ENCODE measurements at places on chromosomes 13 and 19. TPM values are rescaled to one million over a fixed set of nuclear protein-coding genes. Genes with fewer than 3 reads are reported as not detected.
A peak's percentile ranks its signal among the peaks of the same experiment; 100 is the strongest.

GRCh38 chr13:97471711-97472110 lies 37.7 kb downstream of the RAP2A start:
- H3K27me3 ChIP-seq: no peaks in the 10 kb centered on the region
- DNase-seq: no peak
- H3K4me3 ChIP-seq: no peak overlapping the region
- H3K36me3 ChIP-seq: no peaks in the 10 kb centered on the region
- no peaks in the 10 kb centered on the region for H3K4me1 ChIP-seq
- H3K27ac ChIP-seq: no peak overlapping the region

GRCh38 chr13:23673354-23673753 lies 103.1 kb downstream of the TNFRSF19 start:
- no peaks in the 10 kb centered on the region for H3K36me3 ChIP-seq
- H3K27ac ChIP-seq: peak overlapping the region; percentile 61
- peaks cover 22% of the 10 kb centered on the region for H3K4me1 ChIP-seq
- H3K27me3 ChIP-seq: no peaks in the 10 kb centered on the region

DNA sequence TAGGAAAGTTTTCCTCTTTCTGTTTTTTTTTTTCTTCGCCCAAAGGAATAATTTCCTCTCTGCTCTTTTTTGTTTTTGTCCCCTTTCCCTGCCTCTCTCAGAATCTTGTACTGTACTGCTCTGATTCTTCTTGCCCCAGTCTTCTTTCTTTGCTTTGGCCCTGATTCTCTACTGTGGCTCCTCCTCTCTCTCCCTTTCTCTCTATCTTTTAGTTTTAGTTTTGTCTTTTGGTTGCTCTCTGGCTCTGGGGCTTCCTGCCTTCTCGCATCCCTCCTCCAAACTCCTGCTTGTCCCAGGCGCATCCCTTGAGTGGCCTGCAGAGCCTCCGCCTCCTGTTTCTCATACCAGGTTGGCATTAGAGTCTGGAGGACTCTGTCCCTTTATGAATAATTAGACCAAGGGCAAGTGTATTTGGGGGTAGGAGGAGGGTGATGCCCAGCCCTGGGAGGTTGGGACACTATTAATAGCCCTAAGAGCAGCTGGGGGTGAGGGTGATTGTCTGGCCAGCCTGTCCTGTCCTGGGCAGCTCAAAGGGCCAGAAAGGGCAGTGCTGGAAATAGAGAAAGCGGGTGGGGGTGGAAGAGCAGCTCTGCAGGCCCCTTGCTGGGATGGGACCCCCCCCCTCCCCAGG lies 39.1 kb downstream of the LYL1 start:
- H3K4me1 ChIP-seq: peaks cover 100% of the 10 kb centered on the region
- no peak overlapping the region for H3K4me3 ChIP-seq
- peak overlapping the region; percentile 72 for H3K27ac ChIP-seq
- H3K27me3 ChIP-seq: no peaks in the 10 kb centered on the region

The ZNF506 gene
- 24.0 TPM for total RNA-seq

GRCh38 chr13:111139873-111140561 lies 24.9 kb downstream of the ARHGEF7 start:
- H3K4me1 ChIP-seq: peaks cover 6% of the 10 kb centered on the region
- no peaks in the 10 kb centered on the region for H3K27me3 ChIP-seq
- H3K36me3 ChIP-seq: no peaks in the 10 kb centered on the region
- H3K4me3 ChIP-seq: no peak overlapping the region

- no peak overlapping the region for H3K4me3 ChIP-seq
- H3K27me3 ChIP-seq: no peaks in the 10 kb centered on the region
- H3K27ac ChIP-seq: no peak overlapping the region
- H3K36me3 ChIP-seq: no peaks in the 10 kb centered on the region
Measured at GRCh38 chr13:22081430-22081829, 410.6 kb downstream of the FGF9 start.

DNA sequence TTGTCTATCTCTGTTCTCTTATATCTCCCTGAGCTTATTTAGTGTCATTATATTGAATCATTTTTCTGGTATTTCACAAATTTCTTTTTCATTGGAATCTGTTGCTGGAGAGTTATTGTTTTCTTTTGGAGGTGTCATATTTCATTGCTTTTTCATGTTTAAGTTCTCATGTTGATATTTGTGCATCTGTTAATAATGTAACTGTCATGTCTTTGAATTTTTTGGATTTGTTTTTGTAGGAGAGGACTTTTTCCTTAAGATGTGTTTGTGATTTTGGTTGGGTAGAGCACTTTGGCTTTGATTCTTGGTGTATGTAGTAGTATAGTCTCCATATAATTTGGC lies 64.0 kb downstream of the DNAJC3 start:
- no peak overlapping the region for H3K27ac ChIP-seq
- H3K36me3 ChIP-seq: no peaks in the 10 kb centered on the region
- DNase-seq: no peak
- no peaks in the 10 kb centered on the region for H3K27me3 ChIP-seq
- H3K4me3 ChIP-seq: no peak overlapping the region

GRCh38 chr19:46617601-46618000 lies 7.3 kb downstream of the PTGIR start:
- peaks cover 14% of the 10 kb centered on the region for H3K27me3 ChIP-seq
- no peaks in the 10 kb centered on the region for H3K36me3 ChIP-seq
- H3K4me1 ChIP-seq: peaks cover 30% of the 10 kb centered on the region
- no peak overlapping the region for H3K4me3 ChIP-seq
- no peak for DNase-seq

GRCh38 chr19:49857061-49857837 lies 6.3 kb downstream of the PTOV1 start:
- H3K4me1 ChIP-seq: peaks cover 8% of the 10 kb centered on the region
- H3K36me3 ChIP-seq: peaks cover 82% of the 10 kb centered on the region
- H3K4me3 ChIP-seq: no peak overlapping the region
- H3K27me3 ChIP-seq: no peaks in the 10 kb centered on the region

DNA sequence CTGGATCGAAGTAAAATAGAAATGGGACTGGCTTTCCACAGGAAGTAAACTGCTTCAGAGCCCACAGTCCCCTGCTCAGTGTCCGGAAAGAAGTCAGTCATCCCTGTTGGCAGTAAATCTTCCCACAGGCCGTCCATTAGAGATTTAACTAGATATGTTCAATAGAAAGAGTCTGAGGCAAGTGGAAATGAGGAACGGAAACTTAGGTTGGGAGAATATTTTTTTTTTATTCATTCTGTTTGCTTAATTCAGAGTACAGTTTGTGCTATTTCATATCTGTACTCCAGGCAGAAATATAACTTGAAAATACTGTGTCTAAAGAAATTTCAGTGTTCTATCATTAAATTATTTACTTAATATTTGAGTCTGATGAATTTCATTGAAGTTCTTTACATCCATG lies 22.7 kb downstream of the SLC25A15 start:
- no peaks in the 10 kb centered on the region for H3K27me3 ChIP-seq
- no peak overlapping the region for H3K27ac ChIP-seq
- H3K36me3 ChIP-seq: peaks cover 3% of the 10 kb centered on the region

GRCh38 chr13:45915686-45916439 lies 64.3 kb upstream of the SIAH3 start:
- DNase-seq: no peak
- no peak overlapping the region for H3K27ac ChIP-seq
- no peak overlapping the region for H3K4me3 ChIP-seq
- H3K36me3 ChIP-seq: no peaks in the 10 kb centered on the region
- no peaks in the 10 kb centered on the region for H3K4me1 ChIP-seq

The ZNF285 gene
- total RNA-seq: 1.3 TPM

Data from esophagus squamous epithelium (tissue), 5 donors.